H1 (cell line): ENCODE measurements at places on chromosomes 16 and 17. TPM values are rescaled to one million over a fixed set of nuclear protein-coding genes. Genes with fewer than 3 reads are reported as not detected.
A peak's percentile ranks its signal among the peaks of the same experiment; 100 is the strongest.

GRCh38 chr17:77085926-77086432 lies 54.8 kb upstream of the SEC14L1 start:
- peak; percentile 54 for DNase-seq

GRCh38 chr17:28468781-28469180 lies 4.7 kb upstream of the SLC13A2 start:
- DNase-seq, result no peak

DNA sequence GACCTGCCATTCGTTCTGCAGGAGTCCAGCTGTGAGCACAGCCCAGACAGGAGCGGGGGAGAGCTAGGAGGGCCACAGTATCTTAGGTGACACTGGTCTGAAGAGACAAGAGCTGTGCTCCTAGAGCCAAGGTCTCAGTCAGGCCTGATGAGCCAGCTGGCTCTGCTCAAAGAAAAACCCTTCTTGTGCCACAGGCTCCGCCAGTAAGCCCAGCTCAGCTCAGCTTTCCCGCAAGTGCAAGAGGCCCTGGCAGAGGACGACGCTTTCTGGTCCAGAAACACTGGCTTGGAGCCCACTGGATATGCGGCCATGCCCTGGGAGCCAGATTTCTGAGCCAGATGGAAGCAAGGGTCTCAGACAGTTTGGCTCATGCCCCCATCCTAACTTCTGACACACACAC lies 23.9 kb downstream of the PEMT start:
- no peak for DNase-seq

GRCh38 chr16:68420366-68420942 lies 27.9 kb downstream of the SMPD3 start:
- no peak for DNase-seq

Gene NAGS
- total RNA-seq, result 5.1 TPM in 2 replicates

Gene PRSS33
- total RNA-seq, result not detected in 2 replicates

Gene TEX14
- 0.88 and 2.5 TPM in 2 replicates for total RNA-seq
